Naive thymus-derived CD4-positive, alpha-beta T cell (primary cell): ENCODE measurements at places on chromosomes 16 and 17.

DNA sequence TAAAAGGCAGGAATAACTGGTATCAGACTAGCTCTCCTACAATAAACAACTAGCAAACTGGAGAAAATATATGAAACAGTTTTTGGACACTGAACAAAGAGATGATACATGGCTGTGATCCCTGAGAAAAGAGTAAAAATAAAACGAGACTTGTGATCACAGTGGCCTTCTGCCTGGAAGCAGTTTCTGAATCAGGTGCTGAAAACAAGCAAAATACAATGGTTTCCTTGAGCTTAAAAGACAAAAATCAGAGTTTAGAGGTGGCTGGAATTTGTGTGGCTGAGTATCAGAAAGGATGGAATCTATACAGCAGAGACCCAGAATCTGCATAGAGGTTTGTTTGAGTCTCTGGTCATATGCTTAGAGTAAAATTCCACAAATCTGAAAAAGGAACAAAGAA, 242.5 kb upstream of the SOX9 start:
- H3K36me3 ChIP-seq = no peaks in the 10 kb centered on the region
- H3K27me3 ChIP-seq = no peaks in the 10 kb centered on the region
- no peak for DNase-seq

DNA sequence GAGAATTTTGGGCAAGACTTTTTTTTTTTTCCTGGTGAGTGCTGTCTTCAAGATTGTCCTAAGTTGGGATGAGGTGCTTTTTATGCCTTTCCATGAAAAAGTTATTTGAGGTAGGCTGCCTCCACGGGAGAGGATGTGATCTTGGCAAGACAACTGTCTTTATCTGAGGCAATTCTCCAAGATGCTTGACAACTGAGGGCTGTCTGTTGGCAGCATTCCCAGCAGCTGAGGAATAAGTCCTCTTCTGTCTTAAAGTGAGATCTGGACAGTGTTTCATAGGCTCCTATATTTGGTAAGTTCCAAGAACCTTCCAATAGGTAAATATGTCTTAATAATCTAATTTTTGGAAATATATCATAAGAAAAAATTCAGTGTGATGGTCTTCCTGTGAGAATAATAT, 662.0 kb downstream of the CDH11 start:
- no peak overlapping the region for H3K4me3 ChIP-seq
- H3K27me3 ChIP-seq = no peaks in the 10 kb centered on the region
- no peak for DNase-seq
- no peak overlapping the region for H3K27ac ChIP-seq

- peaks cover 8% of the 10 kb centered on the region for H3K4me1 ChIP-seq
- no peak for DNase-seq
- peaks cover 18% of the 10 kb centered on the region for H3K36me3 ChIP-seq
- H3K27me3 ChIP-seq = no peaks in the 10 kb centered on the region
- no peak overlapping the region for H3K4me3 ChIP-seq
These were observed 1.2 kb upstream of the C17orf99 start for GRCh38 chr17:78144736-78145641.

- peaks cover 7% of the 10 kb centered on the region for H3K36me3 ChIP-seq
- no peak overlapping the region for H3K4me3 ChIP-seq
- no peaks in the 10 kb centered on the region for H3K27me3 ChIP-seq
- H3K27ac ChIP-seq = no peak overlapping the region
- no peak for DNase-seq
These were observed 35.2 kb downstream of the ZNF207 start for GRCh38 chr17:32385121-32385520.

DNA sequence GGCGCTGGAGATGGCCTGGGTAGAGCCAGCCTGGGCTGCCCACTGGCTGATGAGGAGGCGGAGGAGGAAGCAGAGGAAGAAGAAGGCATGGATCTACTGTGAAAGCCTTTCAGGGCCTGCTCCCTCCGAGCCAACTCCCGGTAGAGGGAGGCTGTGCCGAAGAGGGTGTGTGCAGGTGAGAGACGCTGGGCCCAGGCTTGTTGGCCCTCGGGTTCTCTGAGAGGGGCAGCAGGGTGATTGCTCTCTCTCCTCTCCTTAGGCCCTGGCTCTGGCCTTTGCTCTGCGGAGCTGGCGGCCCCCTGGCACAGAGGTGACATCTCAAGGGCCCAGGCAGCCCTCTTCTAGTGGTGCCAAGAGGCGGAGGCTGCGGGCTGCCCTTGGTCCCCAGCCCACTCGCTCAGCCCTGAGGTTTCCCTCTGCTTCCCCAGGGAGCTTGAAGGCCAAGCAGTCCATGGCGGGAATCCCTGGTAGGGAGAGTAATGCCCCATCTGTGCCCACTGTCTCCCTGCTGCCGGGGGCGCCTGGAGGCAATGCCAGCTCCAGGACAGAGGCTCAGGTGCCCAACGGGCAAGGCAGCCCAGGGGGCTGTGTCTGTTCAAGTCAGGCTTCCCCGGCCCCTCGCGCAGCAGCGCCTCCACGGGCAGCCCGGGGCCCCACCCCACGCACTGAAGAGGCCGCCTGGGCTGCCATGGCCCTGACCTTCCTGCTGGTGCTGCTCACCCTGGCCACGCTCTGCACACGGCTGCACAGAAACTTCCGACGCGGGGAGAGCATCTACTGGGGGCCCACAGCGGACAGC, 3.6 kb downstream of the TP53I13 start:
- no peaks in the 10 kb centered on the region for H3K27me3 ChIP-seq
- no peak overlapping the region for H3K4me3 ChIP-seq
- H3K27ac ChIP-seq = no peak overlapping the region
- peaks cover 3% of the 10 kb centered on the region for H3K4me1 ChIP-seq
- DNase-seq = no peak

DNA sequence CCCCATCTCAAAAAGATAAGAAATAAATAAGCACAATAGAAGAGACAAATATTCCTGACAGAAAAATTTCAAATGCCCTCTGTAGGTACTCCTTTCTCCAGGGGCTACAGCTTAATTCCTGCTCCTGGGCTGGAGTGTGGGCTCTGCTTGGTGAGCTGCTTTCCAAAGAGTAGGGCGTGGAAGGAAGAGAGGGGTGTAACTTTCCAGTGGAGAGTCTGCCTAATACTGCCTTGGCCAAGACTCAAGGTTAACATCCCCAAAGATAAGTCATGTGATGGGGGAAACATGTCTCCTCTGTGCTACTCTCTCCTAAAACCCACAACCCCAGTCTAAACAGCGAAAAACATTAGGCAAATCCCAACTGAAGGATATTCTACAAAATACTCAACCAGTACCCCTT, 42.7 kb downstream of the TMC5 start:
- H3K4me1 ChIP-seq = no peaks in the 10 kb centered on the region
- no peak overlapping the region for H3K4me3 ChIP-seq
- H3K27me3 ChIP-seq = no peaks in the 10 kb centered on the region

- no peaks in the 10 kb centered on the region for H3K4me1 ChIP-seq
- no peaks in the 10 kb centered on the region for H3K27me3 ChIP-seq
- DNase-seq = no peak
- no peak overlapping the region for H3K4me3 ChIP-seq
These were observed 1.1 kb downstream of the METRNL start for GRCh38 chr17:83080579-83080857.

DNA sequence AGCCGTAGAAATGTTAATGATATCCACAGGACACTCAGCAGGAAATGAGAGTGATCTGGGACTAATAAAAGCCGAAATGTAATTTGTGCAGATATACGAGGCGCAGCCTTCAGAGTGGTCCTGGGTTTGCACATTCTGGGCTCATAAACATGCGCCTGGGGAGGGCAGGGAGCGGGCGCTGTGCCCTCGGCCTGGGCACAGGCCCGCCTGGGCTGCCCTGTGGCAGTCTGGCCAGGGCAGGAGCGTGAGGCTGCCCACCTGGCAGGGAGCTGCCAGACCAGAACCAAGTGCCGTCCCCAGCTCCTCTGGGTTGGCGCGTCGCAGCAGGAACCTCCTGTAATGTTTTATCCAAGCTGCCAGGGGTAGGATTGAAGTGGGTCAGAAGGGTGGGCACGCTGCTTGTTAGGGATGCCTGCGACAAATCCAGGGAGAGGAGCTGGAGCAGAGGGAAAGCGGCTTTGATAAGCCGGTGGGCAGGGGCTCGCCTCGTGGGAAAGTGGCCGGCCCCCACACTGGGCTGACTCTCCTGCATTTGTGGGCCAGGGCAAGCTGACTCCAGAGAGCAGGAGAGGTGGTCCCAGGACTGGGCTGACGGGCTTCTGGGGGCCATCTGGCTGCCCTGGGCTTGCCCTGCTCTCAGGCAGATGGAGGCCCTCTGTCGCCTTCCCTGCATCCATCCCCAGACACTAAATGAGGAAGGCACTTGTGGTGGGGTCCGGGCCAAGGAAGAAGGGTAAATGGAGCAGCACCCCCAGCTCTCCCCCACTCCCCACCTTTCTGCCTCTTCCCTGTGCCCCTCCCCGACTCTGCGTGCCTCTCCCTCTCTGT, 45.9 kb downstream of the SREBF1 start:
- no peak overlapping the region for H3K4me3 ChIP-seq
- no peak for DNase-seq
- H3K27ac ChIP-seq = peak overlapping the region; percentile 67
- H3K4me1 ChIP-seq = peaks cover 19% of the 10 kb centered on the region
- H3K36me3 ChIP-seq = peaks cover 21% of the 10 kb centered on the region
- no peaks in the 10 kb centered on the region for H3K27me3 ChIP-seq

- H3K36me3 ChIP-seq = no peaks in the 10 kb centered on the region
These were observed 58.9 kb downstream of the ASIC2 start for GRCh38 chr17:33234233-33234632.

DNA sequence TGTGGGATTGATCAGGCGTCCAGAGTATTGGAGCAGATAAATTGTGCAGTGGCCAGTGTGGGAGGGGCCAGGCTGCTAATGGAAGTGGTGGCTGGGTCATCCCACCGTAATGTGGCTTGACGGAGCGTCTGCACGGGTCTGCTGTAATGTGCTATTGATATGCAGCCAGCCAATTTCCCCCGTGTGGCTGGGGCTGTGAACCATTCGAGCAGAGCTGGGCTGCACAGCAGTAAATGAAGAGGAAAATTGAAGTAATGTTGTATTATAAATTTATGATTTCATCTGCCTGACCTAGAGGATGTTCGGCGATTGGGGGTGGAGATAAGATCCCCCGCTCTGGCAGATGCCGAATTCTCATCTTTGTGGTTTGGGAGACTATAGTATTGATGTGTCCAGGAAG, 121.5 kb downstream of the CCDC182 start:
- no peak overlapping the region for H3K27ac ChIP-seq
- no peaks in the 10 kb centered on the region for H3K36me3 ChIP-seq
- no peak for DNase-seq

GRCh38 chr17:82767041-82767754, 15.3 kb downstream of the TBCD start:
- peak; percentile 37 for DNase-seq
- H3K27ac ChIP-seq = no peak overlapping the region
- H3K4me3 ChIP-seq = no peak overlapping the region

GRCh38 chr16:52491216-52491615, 55.7 kb downstream of the TOX3 start:
- H3K4me1 ChIP-seq = no peaks in the 10 kb centered on the region
- H3K4me3 ChIP-seq = no peak overlapping the region
- no peak overlapping the region for H3K27ac ChIP-seq
- no peaks in the 10 kb centered on the region for H3K27me3 ChIP-seq
- DNase-seq = no peak
- no peaks in the 10 kb centered on the region for H3K36me3 ChIP-seq

DNA sequence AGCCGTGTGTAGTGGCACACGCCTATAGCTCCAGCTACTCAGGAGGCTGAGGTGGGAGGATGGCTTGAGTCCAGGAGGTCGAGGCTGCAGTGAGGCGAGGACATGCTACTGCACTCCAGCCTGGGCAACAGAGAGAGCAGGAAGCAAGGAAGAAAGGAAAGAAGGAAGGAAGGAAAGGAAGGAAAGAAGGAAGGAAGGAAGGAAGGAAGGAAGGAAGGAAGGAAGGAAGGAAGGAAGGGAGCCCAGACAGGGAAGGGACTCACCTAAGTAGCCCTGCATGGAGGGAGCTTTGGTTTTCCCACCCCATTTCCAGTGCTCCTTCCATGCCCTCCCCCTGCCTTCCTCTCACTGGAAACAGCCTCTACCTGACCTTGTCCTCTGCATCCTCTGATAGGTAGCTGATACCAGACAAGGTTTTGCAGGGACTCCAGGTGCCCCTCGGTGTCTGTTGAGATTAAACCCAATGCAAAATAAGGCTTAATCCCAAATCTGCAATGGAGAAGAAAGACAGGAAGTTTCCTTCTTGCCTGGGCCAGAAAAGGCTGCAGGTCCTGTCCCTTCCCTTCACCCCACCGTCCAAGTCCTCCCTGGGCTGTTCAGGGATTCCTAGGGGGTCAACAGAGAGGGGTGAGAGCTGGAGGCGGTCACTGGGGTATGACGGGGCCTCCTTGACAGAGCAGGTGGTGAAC, 21.5 kb upstream of the CA4 start:
- no peaks in the 10 kb centered on the region for H3K36me3 ChIP-seq
- no peak overlapping the region for H3K27ac ChIP-seq
- H3K27me3 ChIP-seq = no peaks in the 10 kb centered on the region
- no peaks in the 10 kb centered on the region for H3K4me1 ChIP-seq
- no peak for DNase-seq

DNA sequence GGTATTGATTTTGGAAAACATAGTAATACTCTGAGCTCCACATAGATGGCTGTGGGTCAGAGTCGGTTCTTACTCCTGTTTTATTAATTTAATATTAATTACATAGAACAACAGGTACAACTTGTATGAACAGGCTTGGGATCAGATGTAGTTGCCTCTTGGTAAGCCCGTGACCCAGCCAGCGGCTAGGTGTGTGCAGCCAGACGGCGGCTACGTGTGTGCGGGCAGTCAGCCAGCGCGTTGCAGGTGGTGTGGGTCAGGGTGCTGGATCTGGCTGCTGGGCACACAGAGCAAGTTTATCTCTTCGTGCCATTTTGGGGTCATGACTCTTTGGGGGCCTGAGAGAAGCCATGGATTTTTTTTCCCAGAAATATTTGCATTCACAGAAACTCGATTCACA, 30.3 kb downstream of the DBNDD1 start:
- peaks cover 7% of the 10 kb centered on the region for H3K36me3 ChIP-seq
- DNase-seq = no peak
- no peaks in the 10 kb centered on the region for H3K27me3 ChIP-seq
- H3K27ac ChIP-seq = no peak overlapping the region
- no peak overlapping the region for H3K4me3 ChIP-seq

DNA sequence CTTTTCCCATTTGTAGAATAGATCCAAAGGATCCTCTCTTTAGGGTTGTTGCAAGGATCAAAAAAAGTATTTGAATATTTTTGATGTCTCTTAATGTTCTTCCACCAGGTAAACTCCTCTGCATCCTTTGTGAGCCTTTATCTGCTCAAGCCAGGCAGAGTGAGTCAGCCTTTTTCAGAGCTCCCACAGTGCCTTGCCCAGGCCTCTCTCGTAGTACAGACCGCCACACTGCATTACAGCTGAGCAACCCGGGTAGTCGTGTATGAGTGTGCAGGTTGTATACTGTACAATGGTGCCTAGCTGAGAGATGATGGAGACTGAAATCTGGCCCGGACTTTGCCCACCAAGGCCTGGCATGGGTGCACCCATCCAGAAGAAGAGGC, 20.9 kb downstream of the RHBDL3 start:
- DNase-seq = no peak

GRCh38 chr16:67013823-67014633, 14.9 kb upstream of the CBFB start:
- peak overlapping the region; percentile 54 for H3K4me3 ChIP-seq
- H3K4me1 ChIP-seq = peaks cover 11% of the 10 kb centered on the region
- H3K27me3 ChIP-seq = no peaks in the 10 kb centered on the region
- H3K27ac ChIP-seq = peak overlapping the region; percentile 34
- H3K36me3 ChIP-seq = no peaks in the 10 kb centered on the region
